ENCODE measurements at places on chromosomes 12 and 14.
A peak's percentile ranks its signal among the peaks of the same experiment; 100 is the strongest.

DNA sequence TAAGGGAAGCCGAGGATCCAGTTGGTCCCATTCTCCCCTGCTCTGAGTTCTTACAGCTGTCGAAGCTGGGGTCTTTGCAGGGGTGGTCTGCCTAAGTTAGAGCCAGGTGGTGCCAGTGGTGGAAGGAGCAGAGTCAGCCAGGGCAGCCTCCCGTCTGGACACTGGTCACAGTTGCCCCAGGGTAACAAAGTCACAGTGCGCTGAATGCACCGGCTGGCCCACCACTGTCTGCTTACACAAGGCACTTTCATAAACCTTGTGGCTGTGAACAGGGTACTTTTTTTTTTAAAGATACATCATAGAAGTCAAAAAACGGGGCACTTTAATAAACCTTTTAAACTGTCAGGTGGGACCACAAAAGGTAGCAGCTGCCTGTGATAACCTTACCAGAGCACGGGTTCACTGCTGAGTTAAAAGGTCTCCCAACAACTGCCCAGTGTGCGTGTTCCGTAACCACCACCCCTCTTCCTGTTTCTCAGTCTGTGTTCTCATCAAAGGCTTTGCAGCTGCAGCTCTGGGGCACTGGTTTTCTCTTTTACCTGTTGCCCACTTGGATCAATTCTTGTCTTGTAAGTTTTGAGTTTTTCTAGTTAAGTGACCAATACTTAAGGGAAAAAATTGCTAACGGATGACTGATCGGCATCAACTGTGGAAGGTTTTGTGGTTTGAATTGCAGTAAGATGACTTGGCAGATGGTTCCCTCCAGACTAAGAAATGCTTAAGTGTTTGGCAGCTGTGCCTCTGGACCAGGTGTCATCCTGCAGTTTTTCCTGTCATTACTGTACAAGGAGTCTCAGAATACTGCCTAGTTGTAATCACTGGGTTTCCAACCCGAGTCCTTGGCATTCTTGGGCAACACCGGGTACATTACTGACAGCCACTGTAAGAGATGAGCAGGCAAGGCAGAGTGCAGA, 55.9 kb downstream of the DYNC1H1 start:
- peaks cover 59% of the 10 kb centered on the region for H3K36me3 ChIP-seq
- no peaks in the 10 kb centered on the region for H3K4me1 ChIP-seq
- no peak overlapping the region for H3K4me3 ChIP-seq

DNA sequence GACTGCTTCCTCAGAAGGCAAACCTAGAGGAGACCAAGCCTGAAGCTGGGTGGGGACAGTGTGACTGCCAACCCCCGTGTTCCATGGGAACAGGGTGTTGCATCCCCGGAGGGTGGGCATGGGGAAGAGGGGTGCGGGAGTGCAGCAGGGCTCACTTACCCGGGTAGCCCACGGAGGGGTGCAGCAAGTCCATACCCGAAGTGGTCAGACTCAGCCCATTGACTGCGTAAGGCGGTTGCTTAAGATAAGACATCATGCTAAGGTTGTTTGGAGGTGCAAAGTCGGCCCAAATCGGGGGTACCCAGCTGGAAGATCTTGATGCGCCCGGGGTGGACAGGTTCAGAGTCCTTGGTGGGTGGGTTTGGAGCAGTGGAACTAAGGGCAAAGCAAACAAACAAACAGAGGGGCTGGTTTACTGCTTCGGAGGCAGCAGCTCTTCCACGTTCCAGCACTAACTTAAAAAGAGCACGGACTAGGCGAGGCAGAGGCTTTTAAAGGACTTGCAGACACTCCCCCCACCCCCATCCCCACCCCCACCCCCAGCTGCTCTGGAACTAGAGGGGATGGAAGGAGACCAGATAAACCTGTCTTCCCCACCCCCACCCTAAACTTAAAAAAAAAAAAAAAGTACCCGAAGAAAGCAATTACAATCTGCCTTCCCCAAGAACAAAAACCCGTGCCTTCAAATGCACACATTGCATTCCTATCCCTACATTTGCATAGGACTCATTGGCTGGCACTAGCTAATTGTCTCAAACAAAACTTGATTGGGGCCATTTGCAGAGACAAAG, 4.9 kb downstream of the OTX2 start:
- H3K36me3 ChIP-seq: no peaks in the 10 kb centered on the region
- H3K4me3 ChIP-seq: no peak overlapping the region
- peaks cover 8% of the 10 kb centered on the region for H3K4me1 ChIP-seq
- DNase-seq: no peak
- no peak overlapping the region for H3K27ac ChIP-seq

DNA sequence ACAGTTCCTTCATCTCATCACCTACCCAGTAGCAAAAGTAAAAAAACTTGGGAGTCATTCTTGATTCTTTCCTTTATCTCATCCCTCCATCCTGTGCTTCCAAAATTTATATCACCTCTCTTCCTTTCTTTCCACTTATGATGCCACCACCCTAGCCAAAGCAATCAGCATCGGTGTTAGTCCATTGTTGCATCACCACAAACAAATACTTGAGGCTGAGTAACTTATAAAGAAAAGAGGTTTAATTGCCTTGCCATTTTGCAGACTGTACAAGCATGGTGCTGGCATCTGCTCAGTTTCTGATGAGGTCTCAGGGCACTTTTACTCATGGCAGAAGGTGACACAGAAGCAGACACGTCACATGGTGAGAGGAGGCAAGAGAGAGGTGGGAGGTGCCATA, 19.8 kb upstream of the CATSPERB start:
- H3K27ac ChIP-seq: no peak overlapping the region
- H3K36me3 ChIP-seq: no peaks in the 10 kb centered on the region
- no peaks in the 10 kb centered on the region for H3K4me1 ChIP-seq
- H3K27me3 ChIP-seq: no peaks in the 10 kb centered on the region
- DNase-seq: no peak
- H3K4me3 ChIP-seq: no peak overlapping the region

- no peak overlapping the region for H3K27ac ChIP-seq
- no peaks in the 10 kb centered on the region for H3K36me3 ChIP-seq
- no peak overlapping the region for H3K4me3 ChIP-seq
- no peaks in the 10 kb centered on the region for H3K4me1 ChIP-seq
- no peak for DNase-seq
Observed at GRCh38 chr14:28760431-28760996, 6.1 kb upstream of the FOXG1 start.

- no peaks in the 10 kb centered on the region for H3K36me3 ChIP-seq
- H3K27me3 ChIP-seq: no peaks in the 10 kb centered on the region
- no peaks in the 10 kb centered on the region for H3K4me1 ChIP-seq
Observed at GRCh38 chr12:64706857-64707256, 52.3 kb downstream of the GNS start.

DNA sequence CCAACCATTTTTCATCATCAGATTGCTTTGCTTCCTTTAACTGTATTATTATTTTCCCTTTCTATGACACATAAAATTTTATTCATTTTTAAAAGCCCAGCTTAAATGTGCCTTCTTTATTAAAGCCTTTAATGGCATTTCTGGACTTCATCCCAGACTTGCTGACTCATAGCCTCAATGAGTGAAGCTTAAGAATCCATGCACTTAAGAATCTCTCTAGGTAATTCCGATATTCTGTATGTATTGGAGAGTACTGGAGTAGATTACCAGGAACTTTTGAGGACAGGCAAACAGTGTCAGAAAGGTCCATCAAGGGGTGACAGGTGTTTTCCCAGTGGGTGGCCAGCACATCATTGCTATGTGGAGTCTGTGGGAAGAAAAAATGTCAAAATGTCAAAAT, 107.9 kb downstream of the PTPRQ start:
- no peak for DNase-seq
- no peaks in the 10 kb centered on the region for H3K36me3 ChIP-seq
- no peak overlapping the region for H3K4me3 ChIP-seq
- no peaks in the 10 kb centered on the region for H3K27me3 ChIP-seq

GRCh38 chr12:123148223-123148622, 2.7 kb downstream of the PITPNM2 start:
- DNase-seq: peak; percentile 63
- H3K4me3 ChIP-seq: no peak overlapping the region
- peaks cover 35% of the 10 kb centered on the region for H3K4me1 ChIP-seq
- H3K27ac ChIP-seq: no peak overlapping the region

DNA sequence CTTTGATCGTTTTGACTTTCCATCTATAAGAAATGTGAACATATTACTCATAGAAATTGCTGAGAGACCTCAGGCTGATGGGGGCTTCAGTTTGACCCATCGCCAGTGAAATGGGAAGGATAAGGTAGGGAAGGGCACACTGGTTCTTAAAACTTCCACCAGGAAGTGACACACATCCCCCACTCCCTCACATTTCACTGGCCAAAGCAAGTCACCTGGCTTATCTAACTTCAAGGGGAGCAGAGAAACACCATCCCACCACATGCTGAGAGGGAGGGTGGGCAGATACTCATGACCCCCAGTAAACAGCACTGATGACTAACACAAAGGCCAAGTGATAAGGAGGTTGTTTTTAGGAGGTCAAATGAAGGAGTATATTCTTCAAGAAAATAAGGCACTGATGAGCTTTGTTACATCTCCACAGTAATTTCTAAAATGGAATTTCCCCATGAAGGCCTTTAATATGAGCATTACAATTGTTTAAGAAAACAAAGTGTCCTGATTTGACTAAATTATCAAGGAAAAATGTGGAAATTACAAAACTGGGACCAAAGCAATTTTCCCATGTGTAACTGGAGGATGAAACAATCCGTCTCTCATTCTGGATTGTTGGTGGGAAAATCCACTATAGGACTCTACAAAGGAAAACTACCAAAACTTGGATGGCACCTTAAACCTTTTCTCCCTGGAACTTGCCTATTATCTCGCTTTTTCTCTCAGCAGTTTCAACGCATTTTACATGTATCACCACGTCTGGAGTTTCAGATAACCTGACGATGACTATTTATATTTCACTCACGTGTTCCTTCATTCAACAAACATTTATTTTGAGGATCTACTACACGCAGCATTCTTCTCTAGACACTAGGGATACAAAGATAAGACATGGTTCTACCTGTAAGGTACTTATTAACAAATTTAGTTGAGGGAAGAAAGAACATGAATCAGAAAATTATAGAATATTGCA, 91.8 kb upstream of the EEA1 start:
- no peak overlapping the region for H3K4me3 ChIP-seq
- H3K27ac ChIP-seq: no peak overlapping the region
- no peaks in the 10 kb centered on the region for H3K27me3 ChIP-seq
- H3K36me3 ChIP-seq: no peaks in the 10 kb centered on the region
- H3K4me1 ChIP-seq: no peaks in the 10 kb centered on the region

DNA sequence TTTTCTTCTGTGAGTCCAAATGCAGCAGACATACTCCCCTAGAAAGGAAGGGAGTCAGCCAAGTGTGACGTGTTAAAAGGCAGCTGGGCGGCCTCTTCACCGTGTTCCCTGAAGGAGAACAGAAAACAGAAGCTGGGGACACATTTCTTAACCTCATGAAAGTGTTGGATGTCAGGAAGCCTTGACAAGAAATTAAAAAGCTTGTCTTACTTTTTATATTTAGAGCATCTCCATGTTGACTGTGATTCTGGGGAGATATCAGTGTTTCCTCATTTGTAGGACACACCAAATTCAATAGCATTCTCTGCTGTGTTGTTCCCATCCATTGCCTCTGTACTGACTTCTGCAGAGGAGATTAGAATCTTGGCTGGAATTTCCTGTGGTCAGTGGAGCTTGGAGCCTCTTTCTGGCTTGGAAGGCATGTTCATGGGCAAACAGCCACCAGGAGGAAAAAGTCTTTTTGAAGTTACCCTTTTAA, 93.7 kb downstream of the RMST start:
- no peaks in the 10 kb centered on the region for H3K27me3 ChIP-seq
- no peak for DNase-seq
- no peak overlapping the region for H3K27ac ChIP-seq
- no peak overlapping the region for H3K4me3 ChIP-seq

GRCh38 chr12:121455766-121456420, 56.0 kb downstream of the RNF34 start:
- DNase-seq: no peak
- no peaks in the 10 kb centered on the region for H3K27me3 ChIP-seq
- no peak overlapping the region for H3K27ac ChIP-seq
- peaks cover 19% of the 10 kb centered on the region for H3K4me1 ChIP-seq

DNA sequence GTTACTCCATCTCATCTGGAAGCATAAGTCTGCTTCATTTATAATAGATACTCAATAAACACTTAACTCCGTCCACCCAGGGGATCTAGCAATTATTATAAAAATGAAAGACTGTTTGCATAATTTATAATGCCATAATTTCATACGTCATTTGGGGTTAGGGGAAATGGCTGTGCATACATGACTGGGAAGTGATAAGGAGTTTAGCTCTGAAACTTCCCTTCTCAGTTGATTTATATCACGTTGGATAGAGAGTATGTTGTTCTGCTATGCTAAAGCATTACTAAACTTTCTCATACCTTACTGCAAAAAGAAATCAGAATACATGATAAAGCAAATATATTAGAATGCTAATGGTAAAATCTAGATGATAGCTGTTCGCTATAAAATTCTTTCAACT, 90.4 kb upstream of the DYNC1H1 start:
- peaks cover 52% of the 10 kb centered on the region for H3K4me1 ChIP-seq
- H3K4me3 ChIP-seq: peak overlapping the region; percentile 50
- no peaks in the 10 kb centered on the region for H3K36me3 ChIP-seq

DNA sequence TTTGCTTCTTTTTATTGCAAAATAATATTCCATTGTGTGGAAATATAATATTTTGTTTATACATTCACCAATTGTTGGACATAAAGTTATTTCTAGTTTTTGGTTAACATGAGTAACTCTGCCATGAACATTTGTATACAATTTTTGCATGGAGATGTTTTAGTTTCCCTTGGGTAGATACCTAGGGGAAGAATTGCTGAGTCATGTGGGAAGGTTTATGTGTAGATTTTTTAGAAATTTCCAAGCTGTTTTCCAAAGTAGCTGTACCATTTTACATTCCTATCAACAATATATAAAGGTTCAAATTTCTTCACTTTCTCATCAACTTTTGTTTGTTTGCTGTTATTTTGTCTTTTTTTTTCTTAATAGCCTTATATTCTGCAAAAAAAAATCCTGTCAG, 664.7 kb upstream of the FBXO33 start:
- no peak overlapping the region for H3K27ac ChIP-seq
- no peak for DNase-seq
- H3K4me1 ChIP-seq: no peaks in the 10 kb centered on the region
- H3K4me3 ChIP-seq: no peak overlapping the region

DNA sequence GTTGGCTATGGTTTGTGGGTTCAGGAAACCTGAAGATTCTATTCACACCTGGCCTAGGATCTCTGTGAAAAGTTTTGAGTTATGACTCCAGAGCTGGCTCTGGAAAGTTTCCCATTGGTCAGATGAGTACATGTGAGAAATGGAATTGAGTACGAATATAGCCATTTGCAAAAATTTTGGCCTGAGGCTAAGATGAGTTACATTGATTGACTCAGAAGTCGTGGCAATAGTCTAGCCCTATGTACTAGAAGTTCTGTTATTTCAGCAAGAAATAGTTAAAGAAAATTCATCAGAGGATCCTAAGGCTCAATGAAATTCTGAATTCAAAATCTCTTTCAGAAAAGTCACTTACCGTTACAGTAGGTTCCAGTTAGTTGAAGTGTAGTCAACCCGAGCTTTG, 109.9 kb downstream of the PTCSC3 start:
- no peak overlapping the region for H3K27ac ChIP-seq
- H3K27me3 ChIP-seq: peaks cover 27% of the 10 kb centered on the region
- no peak overlapping the region for H3K4me3 ChIP-seq
- no peaks in the 10 kb centered on the region for H3K36me3 ChIP-seq
- no peaks in the 10 kb centered on the region for H3K4me1 ChIP-seq
